ENCODE measurements at places on chromosomes 11 and 22.
A peak's percentile ranks its signal among the peaks of the same experiment; 100 is the strongest.

- no peak for DNase-seq
Measured at GRCh38 chr11:111833524-111833923, 37.9 kb downstream of the ALG9 start.

DNA sequence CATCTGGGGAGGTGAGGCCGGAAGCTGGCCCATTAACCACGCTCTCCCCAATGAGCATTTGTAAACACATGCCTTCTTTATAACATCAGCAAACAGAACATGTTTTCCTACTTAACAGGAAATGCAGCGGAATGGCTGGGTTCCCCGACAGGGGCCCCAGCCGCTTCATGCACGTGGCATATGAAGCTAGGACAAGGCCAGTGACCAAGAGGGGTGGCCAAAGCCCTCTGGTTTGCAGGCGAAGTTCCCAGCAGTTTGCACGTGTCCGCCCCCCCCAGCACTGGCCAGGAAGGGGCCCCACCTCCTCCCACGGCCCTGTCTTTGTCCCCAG is 38.7 kb upstream of the LINC01488 start:
- peak; percentile 69 for DNase-seq

GRCh38 chr11:35178873-35179272 is 39.9 kb downstream of the CD44 start:
- no peak for DNase-seq

- DNase-seq = no peak
Measured at GRCh38 chr22:27494785-27495184, 306.8 kb downstream of the MN1 start.

- peak; percentile 9 for DNase-seq
Measured at GRCh38 chr11:85595285-85595884, 31.8 kb downstream of the DLG2 start.
